ENCODE measurements at places on chromosomes 7 and 10.

- no peak for DNase-seq
Observed at GRCh38 chr10:94443047-94443446, 40.7 kb downstream of the TBC1D12 start.

DNA sequence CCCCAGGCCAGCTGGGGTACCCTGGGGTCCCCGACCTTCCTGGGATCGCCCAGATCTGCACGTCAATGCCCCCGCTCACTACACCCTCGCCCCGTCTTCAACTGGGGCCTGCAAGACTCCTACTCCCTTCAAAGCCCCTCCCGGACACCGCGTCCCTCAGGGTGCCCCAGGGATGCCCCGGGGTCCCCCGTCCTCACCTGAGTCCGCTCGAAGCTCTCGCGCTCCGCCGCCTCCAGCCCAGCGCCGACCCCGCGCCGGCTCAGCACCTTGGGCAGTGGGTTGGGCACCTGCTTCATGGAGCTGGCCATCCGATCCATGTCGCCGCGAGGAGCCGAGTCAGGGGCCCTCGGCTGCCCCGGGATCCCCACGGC, at the start of gene HIP1:
TSS of gene HIP1 (minus strand) at position 338 of the 371 bp plus-strand sequence. CDS start at position 317, 21 bp downstream.
- DNase-seq = no peak

DNA sequence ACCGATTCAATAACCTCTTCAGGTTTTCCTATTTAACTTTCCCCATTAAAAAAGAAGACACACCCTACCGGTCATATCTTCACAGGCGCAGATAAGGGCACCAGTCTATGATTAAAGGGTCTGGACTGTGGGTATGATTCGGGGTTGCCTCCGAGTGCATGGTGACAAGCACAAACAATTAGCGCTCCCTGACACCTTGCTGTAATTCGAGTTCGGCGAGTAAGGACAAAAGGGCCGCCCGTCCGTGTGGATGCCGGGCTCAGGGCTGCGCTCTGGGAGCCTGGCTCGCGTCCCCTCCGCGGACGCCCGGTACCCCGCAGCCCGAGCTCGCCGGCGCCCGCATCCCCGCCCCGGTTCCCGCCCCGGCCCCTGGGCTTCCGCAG, 111.9 kb upstream of the RHEB start:
- no peak for DNase-seq

- DNase-seq = no peak
Observed at GRCh38 chr7:75906991-75907667, 7.8 kb upstream of the POR start.

DNA sequence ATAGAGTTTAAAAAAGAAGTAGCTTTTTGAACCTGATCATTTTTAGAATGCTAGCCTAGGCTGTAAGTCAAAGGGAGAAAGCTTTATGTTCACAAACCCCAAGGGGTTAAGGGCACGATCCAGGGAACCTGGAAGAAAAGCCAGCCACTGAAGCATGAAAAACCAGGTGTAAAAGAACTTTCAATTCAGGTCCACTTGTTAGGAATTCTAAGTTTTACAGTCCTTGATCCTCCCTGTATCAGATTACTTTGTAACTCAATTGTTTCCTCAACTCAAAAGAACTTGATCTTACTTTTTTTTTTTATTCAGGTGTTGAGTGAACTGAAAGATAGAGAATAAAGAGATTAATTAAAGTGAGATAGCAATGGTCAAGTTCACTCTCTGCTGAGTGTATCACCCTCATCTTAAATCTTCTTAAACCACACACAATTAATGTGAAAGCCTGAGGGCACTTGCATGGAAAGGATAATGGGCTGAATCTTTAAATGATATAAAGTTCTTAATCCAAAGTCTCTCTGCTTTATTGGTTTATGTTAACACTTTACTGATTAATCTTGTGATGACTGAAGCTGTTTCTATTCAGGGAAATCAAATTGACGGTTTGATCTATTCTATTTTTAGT, 672.2 kb upstream of the LRRN3 start:
- no peak for DNase-seq

- DNase-seq = no peak
Observed at GRCh38 chr10:5168897-5169420, 16.0 kb downstream of the AKR1C8 start.

DNA sequence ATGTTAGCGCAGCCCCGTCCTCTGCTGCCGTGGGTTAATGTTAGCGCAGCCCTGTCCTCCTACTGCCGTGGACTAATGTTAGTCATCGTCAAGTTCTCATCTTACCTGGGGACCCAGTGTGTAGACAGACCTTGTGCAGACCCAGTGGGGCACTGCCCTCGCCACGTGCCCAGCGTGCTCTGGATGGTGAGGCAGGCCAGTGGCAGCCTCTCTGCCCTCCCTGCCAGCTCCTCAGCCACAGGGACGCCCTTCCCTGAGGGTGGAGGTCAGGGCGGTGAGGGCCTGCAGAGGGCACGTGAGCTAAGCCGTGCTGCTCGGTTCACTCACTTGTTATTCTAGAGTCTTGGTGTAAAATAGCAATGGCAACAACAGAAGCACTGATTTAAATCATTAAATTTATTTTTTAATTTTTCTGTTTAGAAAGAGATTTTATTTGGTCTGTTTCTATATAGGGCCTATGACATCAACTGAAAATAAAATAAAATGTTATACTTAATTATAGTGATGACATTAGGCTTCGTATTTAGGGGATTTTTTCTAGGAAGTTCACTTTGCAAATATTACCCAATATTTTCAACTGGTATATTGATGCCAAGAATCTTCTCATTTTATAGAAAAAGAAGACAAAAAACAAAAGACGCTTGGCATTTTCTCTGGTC, 48.4 kb downstream of the NKX6-2 start:
- no peak for DNase-seq

DNA sequence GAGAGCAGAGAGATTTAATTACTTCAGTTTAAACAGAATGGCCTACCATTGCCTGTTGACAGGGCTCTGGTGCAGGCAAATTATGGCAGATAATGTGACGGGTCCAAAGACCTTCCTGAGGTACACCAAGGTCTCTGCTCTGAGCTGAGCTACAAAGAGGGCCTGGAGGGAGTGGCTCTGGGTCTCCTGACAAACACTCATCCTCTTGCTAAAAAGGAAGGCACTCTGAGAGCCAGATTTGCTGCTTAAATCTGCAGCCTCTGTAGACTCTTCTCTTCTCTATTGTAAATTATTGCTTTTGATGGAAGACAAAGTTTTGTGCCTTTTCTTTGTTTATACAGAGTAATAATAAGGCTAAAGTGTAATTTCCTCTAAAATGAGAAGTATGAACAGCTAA, 529.5 kb upstream of the FZD8 start:
- DNase-seq = no peak

- DNase-seq = no peak
Observed at GRCh38 chr10:77886795-77887355, 39.7 kb downstream of the DLG5 start.

DNA sequence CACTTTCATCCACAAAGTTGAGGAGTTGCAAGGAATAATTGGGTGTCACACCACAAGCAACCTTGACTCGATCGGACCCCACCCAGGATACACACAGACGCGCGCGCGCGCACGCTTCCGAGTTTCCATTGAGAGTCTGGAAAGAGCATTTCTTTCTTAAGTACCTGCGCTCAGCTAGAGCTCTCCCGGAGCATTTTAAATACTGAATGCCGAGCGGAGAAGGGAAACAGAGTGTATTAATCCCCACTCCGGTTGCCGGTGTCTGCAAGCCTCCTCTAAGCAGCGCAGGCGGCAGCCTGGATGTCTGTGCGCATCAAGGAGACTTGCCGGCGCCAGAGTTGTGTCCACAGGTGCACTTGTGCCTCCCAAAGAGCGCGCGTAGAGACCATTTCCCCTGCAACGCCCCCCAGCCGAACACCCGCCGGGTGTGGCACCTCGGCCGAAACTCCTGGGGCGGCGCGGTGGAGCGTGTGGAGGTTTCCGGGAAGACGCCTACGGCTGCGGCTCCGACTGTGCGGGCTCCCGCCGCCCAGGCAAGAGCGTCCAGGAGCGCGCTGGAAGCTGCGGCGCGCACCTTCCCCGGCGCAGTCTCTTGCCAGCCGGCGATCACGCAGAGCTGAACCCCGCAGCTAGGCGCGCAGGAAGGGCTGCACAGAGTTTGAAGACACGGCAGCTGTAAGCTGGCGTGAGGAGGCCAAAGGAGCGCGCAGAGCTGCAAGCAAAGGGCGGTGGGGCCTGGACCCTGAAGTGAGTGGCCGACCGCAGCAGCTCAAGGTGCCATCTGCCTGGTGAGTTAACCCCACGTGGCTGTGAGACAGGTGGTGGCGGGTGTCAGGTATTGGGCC, 1.1 kb upstream of the FEZF1 start:
- DNase-seq = no peak

- DNase-seq = no peak
Observed at GRCh38 chr10:63388421-63389031, 77.3 kb downstream of the JMJD1C start.

DNA sequence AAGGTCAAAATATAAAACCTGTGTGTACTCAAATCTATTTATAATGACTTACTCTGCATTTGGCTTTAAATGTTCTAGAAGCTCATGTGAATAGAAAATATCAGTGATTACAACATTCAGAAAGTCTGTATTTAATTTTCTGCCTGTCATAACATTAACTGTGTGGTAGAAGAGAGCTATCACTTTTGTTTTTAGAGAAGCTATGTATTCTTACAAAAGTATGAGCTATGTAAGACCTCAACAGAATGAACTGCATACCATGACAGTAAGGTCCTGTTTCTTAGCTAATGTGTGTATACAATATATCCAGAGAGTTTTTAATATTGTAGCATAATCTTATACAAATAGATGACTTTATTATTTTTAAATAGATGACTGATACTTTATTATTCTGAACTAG, 61.5 kb downstream of the PTN start:
- DNase-seq = no peak

DNA sequence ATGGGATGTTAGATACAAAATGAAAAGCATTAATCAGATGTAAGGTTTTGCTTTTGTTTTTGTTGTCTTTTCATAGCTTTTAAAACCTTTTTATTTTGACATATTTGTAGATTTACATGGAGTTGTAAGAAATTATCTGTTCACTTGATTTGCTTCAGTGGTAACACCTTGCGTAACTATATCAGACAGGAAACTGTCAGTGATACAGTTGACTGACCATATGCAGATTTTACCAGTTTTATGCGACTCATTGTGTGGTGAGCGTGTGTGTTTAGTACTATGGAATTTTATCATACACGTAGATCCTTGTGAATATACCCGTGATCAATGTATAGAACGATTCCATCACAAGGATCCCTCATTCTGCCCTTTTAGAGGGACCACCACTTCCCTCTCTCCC, 701.4 kb downstream of the SUGCT start:
- no peak for DNase-seq

DNA sequence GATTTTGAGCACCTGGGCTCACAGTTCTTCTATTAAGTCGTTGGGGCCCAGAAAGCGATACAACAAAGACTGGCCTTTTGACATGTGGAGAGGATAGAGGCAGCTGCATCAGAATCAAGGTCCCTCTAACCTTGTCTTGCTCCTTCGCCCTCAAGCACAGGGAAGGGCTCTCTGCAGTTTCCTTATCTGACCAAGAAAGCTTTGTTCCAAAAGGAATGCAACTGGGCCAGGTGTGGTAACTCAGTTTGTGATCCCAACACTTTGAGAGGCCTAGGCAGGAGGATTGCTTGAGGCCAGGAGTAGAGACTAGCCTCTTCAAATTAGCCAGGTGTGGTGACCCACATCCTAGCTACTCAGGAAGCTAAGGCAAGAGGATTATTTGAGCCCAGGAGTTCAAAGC, 32.2 kb downstream of the SVOPL start:
- no peak for DNase-seq

- DNase-seq = no peak
Observed at GRCh38 chr7:147400925-147401324, 1189.6 kb upstream of the C7orf33 start.

DNA sequence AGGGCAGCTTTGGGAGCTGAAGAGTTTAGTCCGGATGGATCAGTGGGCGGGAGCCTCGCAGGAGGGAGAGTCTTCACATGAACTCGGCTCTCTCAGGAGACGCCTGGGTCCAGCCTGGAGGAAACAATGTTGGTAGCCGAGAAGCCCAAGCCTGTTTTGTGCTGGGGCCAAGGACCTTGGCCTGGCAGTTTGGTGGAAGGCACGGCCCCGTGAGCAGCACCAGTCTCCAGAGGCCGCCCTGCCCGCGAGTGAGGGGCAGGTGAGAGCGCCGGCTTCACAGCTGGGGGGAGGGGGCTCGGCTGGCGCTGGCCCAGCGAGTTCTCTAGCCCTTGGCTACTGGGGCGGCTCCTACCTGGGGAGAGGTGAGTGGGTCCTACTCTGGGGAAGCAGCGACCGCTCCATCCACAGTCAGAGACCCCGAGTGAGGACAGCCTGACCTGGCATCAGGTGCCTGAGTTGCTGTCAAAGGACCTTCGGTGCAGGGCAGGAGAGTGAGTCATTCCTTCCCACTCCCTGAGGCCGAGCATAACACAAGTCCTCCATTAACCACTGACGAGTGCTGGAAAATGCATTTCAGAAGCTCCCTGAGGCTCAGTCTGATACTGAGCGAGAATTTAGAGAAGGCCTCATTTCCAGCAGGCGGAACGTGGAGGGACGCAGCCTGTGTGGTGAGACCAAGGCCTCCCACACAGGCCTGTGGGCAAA, 89.3 kb upstream of the DIP2C start:
- DNase-seq = no peak

- no peak for DNase-seq
Observed at GRCh38 chr10:60123668-60124067, 217.3 kb upstream of the CCDC6 start.

All from stimulated activated CD8-positive, alpha-beta memory T cell treated with anti-CD3 and anti-CD28 coated beads, Interleukin-15, amount 100 ng/mL, for 1 hour (primary cell).